A172 (cell line): ENCODE measurements at places on chromosomes 2 and 18. TPM values are rescaled to one million over a fixed set of nuclear protein-coding genes. Genes with fewer than 3 reads are reported as not detected.

- DNase-seq = peak; percentile 36
These were observed 1.8 kb upstream of the KYNU start for GRCh38 chr2:142875652-142876051.

DNA sequence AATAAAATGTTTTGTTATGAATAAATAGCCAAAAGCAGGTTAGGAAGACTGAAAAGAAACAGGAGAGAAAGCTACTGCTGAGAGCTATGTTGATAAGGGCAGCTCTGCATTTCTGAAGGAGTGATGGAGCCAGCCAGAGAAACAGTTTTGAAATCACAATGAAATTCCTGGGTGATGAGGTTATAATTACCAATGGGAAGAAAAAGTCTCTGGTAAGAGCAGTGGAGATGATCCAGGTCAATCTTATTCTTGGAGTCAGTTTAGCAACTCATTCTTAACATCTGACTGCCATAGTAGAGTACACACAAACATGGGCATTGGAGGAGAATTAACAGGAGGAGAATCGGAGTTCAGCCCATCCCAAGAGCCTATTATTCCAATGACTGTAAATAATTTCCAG, 2.4 kb downstream of the ALKAL2 start:
- DNase-seq = peak; percentile 31

DNA sequence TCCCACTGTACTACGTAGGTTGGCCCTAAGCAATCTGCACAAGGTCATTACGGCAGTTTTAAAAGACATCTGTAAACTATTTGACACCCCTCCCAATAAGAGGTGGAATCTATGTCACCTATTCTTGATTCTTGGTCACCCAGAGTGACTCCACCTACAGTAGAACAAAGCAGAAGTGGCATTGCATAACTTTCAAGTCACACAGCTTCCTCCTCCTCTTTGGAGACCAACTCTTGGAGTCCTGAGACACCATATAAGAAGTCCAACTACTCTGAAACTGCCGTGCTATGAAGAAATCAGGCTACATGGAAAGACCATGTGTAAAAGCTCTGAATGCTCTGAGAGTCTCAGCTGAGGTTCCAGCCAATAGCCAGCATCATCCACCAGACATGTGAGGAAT, 253.5 kb upstream of the CDH20 start:
- no peak for DNase-seq

GRCh38 chr2:76307495-76307894, 596.8 kb upstream of the GCFC2 start:
- no peak for DNase-seq

GRCh38 chr2:229066121-229066715, 204.9 kb downstream of the PID1 start:
- no peak for DNase-seq

- DNase-seq = no peak
These were observed 118.9 kb downstream of the LCLAT1 start for GRCh38 chr2:30565851-30566358.

DNA sequence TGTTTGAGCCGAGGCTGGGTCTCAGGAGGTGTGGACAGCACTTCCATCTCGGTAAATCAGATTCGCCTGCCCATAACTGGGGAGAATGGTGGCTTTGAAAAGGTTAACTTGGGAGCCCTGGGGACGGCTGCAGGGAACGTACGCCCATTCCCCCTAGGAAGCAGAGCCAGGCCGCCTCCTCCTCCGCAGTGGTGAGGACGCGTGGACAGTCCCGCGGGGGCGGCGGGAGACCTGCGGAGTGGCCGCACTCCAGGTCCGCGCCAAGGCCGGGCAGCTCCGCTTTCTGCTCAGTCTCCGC, 845 bp upstream of the MYCN start:
- no peak for DNase-seq

GRCh38 chr2:37858400-37858711, 66.7 kb upstream of the RMDN2 start:
- DNase-seq = peak; percentile 39

DNA sequence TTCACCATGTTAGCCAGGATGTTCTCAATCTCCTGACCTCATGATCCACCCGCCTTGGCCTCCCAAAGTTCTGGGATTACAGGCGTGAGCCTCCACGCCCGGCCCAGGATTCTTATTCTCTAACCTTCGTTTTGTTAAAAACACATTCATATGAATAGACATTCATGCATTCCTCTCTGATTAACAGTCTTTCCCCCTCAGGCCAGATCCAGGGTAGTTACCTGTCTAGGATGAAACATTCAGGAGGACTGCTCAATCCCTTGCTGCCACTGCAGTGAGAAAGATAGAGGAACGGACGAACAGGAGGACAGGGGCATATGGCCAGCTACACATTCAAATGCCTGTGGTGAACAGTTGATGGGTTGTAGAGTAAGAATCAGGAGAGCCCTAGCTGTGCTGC, 39.6 kb upstream of the EPC2 start:
- DNase-seq = no peak

GRCh38 chr2:219171231-219171651, 1.4 kb upstream of the SLC23A3 start:
- DNase-seq = peak; percentile 75

- no peak for DNase-seq
These were observed 15.9 kb upstream of the CD28 start for GRCh38 chr2:203690441-203691047.

DNA sequence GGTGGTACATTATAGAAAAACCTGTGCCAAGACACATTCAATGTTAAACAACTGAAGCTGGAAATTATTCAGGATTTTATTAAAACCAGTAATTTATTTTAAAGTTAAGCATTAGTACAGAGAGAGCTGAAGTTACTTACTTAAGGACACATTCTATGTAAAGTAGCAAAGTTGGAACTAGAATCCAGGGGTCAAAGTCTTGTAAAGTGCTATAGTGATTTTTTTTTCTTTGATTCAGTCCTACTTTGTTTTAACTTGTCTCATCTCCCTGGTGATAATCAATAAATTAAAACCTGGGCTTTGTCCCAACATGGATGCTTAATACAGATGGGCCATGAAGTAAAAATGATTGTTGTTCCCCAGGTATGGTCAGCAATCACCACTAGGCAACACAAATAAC, 1271.8 kb upstream of the CHAC2 start:
- no peak for DNase-seq

GRCh38 chr2:13495051-13495450, 778.3 kb downstream of the TRIB2 start:
- no peak for DNase-seq

- DNase-seq = no peak
These were observed 23.4 kb downstream of the MYO7B start for GRCh38 chr2:127558911-127559310.

GRCh38 chr2:106197878-106198277, 3.8 kb upstream of the UXS1 start:
- peak; percentile 48 for DNase-seq

- no peak for DNase-seq
These were observed 13.6 kb downstream of the SNRNP200 start for GRCh38 chr2:96291751-96292150.

GRCh38 chr2:215937190-215937589, 76.2 kb downstream of the MREG start:
- no peak for DNase-seq

DNA sequence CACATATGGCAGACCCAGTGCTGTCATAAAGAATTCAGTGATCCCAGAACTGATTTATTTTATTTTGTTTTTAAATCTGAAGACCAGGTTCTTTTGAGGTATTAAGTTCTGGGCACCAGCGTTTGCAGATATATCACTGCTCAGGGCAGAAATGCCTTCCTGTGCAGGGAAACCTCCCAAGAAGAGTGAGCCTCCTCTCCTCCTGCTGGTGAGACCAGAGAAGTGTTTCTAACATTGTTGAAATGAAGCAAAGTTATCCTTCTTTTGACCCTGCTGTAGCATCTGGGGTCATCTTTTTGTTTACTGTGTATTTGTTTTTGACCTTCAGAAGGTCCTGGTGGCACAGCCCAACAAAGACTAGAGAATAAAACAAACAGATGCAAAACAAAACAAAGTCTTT, 94.0 kb downstream of the AQP4 start:
- no peak for DNase-seq

Gene HOXD13
- 4.2 and 5.2 TPM in 2 replicates for total RNA-seq

Gene CLEC4F
- not detected in 2 replicates for total RNA-seq

Gene SLC5A6
- total RNA-seq = 41.8 and 67.4 TPM in 2 replicates

Gene FKBP7
- total RNA-seq = 3.6 and 10.5 TPM in 2 replicates

Gene SLC23A3
- 0.19 and 0.67 TPM in 2 replicates for total RNA-seq

Gene TMEFF2
- 11.1 and 15.2 TPM in 2 replicates for total RNA-seq

Gene SMCHD1
- total RNA-seq = 53.7 and 78.3 TPM in 2 replicates

Gene PLGLB1
- total RNA-seq = 0.43 and 2.5 TPM in 2 replicates

Gene ZBTB7C
- 1.4 and 3.4 TPM in 2 replicates for total RNA-seq
